ENCODE measurements at places on chromosomes 4 and X.

DNA sequence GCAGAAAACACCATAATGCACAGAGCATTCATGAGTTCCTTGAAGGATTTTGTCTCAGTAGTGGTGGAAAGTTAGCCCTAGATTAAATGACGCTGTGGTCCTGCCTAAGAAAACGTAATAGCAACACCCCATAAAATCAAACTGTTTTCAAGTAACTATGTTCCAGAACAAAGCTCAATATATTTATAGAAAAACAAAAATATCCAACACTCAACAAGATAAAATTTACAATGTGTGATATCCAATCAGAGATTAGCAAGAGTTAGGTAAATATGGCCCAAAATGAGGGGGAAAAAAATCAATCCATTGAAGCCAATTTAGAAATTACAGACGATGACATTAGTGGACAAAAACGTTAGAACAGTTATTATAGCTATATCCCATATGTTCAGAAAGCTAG is 9.9 kb upstream of the GAB1 start:
- DNase-seq = no peak

DNA sequence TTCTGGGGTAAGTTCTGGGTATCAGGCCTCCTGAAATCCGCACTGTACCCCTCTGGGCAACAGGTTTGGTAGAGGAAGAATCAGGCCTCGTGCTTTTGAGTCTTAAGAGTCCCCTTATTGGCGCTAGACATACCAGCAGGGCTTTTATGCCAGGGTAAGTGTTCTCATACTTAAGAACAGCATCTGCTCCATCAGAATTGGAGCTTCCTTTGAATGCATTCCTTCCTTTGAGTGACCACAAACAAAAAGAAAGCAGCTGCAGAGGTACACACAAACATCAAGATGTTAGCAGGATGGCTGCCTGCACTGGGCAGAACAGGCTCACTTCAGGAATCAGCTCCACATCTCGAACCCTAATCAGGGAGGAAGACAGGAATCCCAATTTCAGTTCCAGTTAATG is 156.8 kb downstream of the MGST2 start:
- no peak for DNase-seq

DNA sequence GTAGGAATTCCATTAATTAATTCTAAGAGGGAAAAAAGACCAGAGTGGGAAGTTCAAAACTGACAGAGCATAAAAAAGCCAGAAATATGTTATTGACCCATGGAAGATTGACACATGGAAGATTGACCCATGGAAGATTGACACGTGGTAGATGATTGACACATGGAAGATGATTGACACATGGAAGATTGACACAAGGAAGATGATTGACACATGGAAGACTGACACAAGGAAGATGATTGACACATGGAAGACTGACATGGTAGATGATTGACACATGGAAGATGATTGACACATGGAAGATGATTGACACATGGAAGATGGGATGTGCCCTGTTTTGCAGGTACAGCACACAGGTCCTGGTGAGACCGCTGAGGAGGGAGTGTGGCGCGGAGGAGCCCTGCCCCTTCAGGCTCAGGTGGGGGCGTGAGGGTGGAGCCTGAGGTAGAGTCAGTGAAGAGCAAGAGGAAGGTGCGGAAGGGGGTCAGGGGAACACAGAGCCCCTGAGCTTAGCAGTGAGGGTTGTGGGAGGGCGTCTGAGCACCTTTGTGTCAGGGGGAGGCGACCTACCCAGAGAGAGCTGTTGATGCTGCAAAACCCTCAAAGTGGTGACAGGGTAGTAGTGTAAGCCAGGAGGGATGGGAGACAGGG is 15.8 kb upstream of the PDE6B start:
- peak; percentile 22 for DNase-seq

GRCh38 chr4:108213723-108214122 is 45.0 kb upstream of the LEF1 start:
- no peak for DNase-seq

GRCh38 chr4:152626790-152627189 is 53.0 kb downstream of the TMEM154 start:
- DNase-seq = no peak

GRCh38 chr4:94700298-94700697 is 57.5 kb upstream of the BMPR1B start:
- no peak for DNase-seq

GRCh38 chrX:134186362-134187121 is 50.4 kb upstream of the CCDC160 start:
- no peak for DNase-seq

- DNase-seq = peak; percentile 60
Measured at GRCh38 chr4:3523628-3524221, 8.5 kb downstream of the LRPAP1 start.

DNA sequence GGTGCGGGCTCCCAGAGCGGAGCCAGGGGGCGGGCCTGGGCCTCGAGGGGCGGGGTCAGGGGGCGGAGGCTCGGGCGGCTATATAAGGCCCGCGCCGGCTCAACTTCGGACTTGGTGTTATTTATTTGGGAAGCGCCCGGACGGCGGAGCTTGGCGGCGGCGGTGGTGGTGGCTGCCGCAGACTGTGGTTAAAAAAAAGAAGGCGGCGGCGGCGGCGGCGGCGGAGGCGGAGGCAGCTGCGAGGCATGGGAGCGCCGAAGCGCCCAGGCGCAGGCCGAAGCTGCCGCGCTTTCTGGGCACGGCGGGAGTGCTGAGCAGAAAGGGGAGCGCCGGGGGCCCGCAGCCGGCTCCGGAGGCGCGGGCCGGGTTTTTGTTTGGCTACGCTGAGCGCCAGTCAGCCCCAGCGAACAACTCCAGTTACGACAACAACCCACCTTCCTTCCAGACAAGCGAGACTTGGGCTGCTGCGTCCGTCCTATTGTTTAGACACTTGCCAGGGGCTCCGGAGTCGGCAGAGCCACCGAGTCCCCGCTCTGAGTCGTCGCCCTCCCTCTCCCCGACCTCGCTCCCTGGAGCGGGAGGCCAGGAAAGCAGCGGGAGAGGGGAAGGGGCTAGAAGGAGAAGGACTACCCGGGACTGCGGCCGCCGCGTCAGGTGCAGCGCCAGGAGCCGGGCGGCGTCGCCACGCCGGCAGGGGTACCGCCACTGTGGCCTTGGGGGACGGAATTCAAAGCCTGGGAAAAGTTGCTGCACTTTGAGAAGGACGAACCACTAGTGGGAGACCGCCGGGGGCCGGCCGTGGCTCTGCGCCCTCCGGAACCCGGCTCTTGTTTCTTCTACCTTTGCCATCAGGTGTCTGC is at the start of gene SLIT2:
Gene SLIT2 (plus strand): TSS at position 110 of the 860 bp plus-strand sequence. CDS start 1,911 bp downstream, outside the sequence.
- peak; percentile 91 for DNase-seq

DNA sequence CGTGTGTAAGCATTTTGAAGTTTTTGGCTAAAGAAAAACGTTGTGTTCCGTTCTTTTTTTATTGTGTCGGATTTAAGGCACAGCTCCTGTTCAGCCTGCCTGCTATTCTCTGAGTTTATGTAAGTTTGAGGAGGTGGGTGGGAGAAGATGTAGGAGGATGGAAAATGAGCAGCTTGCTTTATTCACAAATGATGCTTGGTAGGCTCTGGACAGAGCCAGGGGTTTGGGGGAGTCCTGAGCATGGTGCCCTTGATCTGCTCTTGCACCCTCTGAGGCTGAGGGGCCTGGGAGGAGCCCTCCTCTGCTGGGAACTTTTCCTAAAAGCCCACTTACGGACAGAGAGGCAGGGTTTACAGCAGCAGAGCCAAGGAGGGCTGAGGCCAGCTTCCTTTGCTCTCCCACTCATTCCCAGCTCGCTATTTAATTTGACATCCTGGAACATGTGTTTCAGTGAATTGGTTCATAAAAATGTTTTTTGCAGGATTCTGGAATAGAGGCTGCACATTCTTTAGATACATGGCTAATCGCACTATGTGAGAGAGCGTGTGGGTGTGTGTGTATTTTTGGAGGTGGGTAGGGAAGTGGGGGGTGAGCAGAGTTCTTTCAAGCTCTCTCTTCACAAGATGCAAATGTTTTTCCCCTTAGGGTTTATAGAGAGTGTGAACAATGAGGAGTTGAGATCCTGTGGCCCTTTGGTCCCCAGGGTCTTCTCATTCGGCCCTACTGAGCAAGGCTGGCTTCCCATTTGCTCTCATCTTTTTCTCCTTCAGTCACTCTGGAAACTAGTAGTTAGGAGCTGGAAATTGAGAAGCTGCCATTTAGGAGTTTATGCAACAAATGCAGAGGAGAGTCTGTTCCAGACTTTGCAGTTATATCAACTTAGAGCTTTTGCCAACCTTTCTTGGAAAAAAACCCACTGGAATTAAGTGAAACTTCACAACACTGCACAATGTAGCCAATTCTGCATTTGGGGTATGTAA is 32.1 kb downstream of the TMEM131L start:
- DNase-seq = no peak

GRCh38 chrX:1592470-1593142 is 1.2 kb downstream of the AKAP17A start:
- DNase-seq = no peak

- DNase-seq = no peak
Measured at GRCh38 chr4:73053974-73054480, 15.5 kb downstream of the COX18 start.

GRCh38 chr4:53361451-53361850 is 4.4 kb downstream of the SCFD2 start:
- DNase-seq = no peak

DNA sequence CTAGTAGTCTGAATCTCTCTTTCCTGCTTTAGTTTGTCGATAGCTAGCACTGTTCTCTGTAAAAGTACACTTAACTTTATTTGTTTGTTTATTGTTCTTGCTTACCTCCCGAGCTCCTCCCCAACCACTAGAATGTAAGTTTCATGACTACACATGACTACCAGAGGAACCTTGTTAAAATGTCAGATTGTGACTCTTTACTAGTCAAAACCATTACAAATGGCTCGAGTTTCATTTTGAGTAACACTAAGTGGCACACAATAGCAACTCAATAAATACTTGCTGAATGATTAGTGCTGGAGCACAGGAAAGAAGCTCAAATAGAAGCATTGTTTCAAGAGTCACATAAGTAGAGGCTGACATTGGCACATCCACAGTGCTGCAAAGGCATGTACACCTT is 116.1 kb downstream of the MAPK10 start:
- no peak for DNase-seq

DNA sequence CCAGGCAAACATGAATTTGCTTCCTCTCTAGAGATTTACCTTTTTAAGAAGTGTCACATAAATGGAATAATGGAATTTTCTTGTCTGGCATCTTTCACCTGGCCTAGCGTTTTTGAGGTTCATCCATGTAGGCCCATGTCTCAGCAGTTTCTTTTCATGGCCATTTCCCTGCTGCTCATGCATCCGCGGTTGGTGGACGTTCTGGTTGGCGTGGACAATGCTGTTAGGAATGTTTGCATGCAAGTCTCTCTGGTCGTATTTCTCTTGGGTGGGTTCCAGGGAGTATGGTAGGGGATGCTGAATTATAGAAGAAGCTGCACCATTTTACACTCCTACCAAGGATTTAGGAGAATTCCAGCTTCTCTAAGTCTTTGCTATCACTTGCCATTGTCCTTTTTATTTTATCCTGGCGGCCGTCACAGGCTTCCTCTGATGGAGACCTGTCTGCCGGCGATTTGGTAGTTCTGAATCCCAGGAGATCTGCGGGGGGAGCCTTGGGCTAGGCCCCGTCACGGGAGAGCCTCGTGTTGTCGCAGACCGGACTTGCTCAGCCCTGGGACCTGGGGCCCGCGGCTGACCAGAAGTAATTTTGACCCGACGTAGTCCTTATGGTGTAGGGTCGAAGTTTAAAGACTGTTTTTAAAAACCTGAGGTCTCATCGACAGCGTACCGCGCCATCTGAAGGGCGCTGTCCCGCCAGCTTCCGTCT is 56.9 kb upstream of the TADA2B start:
- DNase-seq = peak; percentile 79

GRCh38 chrX:3526071-3526470 is 179.6 kb upstream of the MXRA5 start:
- DNase-seq = no peak
